Stimulated activated CD4-positive, alpha-beta T cell treated with anti-CD3 and anti-CD28 coated beads, Interleukin-2, amount 100 ng/mL, for 4 hours (primary cell): ENCODE measurements at places on chromosomes 16 and 17.

GRCh38 chr16:84323606-84324005 lies 28.9 kb downstream of the WFDC1 start:
- DNase-seq = no peak

GRCh38 chr16:65124212-65124548 lies 2.3 kb upstream of the CDH11 start:
- DNase-seq = no peak

- DNase-seq = no peak
Observed at GRCh38 chr17:73013301-73013700, 79.2 kb downstream of the SLC39A11 start.

GRCh38 chr17:2893422-2893914 lies 97.2 kb downstream of the RAP1GAP2 start:
- DNase-seq = no peak

GRCh38 chr17:17469358-17469757 lies 7.4 kb upstream of the MED9 start:
- no peak for DNase-seq

DNA sequence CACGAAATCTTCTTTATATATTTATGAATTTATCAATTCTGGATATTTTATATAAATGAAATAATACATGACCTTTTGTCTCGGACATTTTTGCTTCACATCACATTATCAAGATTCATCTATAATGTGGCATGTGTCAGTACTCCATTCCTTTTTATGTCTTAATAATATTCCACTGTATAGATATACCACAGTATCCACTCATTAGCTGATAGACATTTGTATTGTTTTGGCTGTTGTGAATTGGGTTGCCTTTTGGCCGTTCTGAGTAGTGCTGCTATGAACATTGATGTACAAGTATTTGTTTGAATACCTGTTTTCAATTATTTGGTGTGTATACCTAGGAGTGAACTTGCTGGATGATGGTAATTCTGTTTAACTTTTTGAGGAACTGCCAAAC lies 323.8 kb upstream of the CA10 start:
- DNase-seq = no peak

DNA sequence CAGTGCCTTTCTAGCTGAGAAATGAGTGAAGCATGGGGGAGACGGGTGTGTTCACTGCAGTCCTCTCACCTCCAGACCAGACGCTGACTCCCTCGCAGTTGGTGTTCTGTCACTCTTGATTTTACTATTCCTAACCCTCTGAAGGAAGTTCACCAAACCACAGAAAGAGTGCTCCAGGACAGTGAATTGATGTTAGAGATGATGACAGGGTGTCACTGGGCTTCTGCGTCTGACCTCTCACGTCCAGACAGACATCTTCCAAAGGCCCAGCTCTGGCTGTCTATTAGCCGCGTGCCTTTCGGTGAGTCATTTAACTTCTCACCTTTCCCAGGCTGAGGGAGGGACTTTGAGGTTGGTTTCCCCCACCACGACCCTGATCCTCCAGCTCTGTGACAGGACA lies 8.2 kb downstream of the CRAMP1 start:
- DNase-seq = no peak

DNA sequence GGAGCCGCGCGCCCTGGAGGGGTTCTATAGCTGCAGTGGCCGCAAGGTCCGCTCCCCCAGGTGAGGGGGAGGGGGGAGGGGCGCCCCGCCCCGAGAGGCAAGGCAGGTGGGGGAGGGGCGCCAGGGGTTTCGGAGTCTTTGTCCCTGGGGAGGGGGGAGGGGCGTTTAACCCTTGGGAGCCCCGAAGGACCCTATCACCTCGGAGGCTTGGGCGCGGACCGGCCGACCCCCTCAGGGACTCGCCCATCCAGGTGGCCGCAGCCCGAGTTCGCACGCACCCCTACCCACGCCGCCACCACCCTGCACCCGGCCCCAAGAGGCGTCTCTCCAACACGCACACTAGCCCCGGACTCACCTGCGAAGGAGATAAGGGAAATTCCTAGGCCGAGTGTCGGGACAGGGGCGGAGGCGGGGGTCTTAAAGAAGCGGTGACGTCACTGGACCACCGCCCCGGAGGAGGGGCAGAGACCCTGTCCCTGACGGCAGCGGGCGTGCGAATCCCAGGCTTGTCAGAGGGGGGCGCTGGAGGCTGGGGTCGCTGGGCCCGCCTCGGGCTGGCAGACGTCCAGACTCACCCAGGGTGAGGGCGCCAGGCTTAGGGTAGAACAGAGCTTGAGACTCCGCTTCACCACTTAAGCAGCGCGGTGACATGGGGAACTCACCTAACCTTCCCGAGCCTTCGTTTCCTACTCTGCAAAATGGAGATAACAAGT lies at the start of gene CLDN6:
Gene CLDN6, minus strand, starts transcription at position 390 of the 713 bp plus-strand sequence. CDS start 2,162 bp downstream, outside the sequence.
- DNase-seq = no peak

GRCh38 chr16:73143576-73144422 lies 95.9 kb upstream of the ZFHX3 start:
- no peak for DNase-seq

DNA sequence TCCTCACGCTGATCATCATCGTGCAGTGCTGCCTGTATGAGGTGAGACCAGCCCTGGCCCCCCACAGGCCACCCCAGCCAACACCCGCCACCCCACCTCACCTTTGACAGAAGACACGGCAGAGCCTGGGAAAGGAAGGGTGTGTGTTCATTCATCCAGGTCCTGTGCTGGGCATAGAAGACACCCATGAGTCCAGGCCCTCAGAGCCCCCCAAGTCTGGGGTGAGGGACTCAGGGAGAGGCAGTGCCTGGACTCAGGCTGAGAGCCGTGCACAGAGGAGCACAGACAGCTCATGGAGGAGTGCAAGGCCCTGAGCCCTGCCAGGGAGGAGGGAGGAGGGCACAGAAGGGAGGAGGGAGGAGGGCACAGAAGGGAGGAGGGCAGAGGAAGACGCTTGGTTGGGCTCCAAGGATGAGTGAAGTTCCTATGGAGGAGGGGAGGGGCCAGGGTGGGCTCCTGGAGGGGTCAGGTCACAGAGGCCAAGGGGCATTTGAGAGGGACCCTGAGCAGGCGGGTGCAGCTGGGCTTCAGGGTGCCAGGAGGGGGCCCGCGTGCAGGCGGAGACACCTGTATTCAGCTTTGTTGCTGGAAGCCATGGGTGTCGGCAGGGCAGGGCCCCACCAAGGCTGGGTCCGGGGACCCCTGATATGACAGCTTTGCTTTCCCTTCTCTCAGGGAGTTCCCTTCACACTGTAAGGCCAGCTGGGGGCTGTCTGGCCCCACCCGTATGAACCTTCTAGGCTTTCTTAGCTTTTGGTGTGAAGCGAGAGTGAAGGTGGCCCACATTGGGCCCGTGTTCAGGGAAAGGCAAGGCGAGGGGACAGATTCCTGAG lies 11.4 kb downstream of the TAX1BP3 start:
- no peak for DNase-seq

- DNase-seq = no peak
Observed at GRCh38 chr17:53687324-53687723, 135.4 kb upstream of the KIF2B start.

DNA sequence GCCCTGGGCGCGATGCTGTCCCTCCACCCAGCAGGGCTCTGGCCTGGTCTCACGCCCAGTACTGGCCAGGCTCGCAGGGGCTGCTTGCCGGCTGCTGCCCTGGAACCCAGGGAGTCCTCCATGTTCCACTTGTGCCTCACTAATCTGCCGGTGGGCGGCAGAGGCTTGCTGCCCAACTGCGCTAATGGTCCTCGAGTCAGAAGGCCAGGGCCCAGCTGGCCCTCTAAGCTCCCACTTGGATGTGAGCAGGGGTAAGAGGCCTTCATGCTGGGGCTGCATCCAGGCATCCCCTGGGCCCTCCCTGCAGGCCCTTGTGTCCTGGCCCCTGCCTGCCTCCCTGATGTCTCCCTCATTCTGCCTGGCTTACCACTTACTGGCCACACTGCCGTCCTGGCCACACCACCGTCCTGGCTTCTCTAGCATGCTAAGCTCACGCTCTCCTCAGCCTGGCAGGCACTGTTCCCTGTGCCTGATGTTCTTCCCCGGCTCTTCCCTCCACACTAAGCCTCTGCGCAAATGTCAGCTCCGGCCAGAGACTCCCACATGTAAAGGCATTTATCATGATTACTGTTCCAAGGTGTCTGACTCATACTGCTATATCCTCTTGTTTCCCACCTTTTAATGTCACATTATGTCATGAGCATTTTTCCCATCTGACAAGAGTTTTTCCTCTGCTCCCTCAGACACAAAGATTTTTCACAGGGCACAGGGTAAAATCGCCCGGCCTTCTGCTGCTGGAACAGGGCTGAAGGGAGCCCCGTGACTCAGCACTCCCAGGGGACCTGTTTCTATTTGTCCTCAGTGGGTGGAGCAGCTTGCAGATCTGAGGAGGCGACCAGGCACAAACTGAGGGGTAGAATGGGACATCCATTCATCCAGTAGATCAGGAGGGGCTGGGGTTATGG lies 15.9 kb downstream of the B9D1 start:
- DNase-seq = no peak

DNA sequence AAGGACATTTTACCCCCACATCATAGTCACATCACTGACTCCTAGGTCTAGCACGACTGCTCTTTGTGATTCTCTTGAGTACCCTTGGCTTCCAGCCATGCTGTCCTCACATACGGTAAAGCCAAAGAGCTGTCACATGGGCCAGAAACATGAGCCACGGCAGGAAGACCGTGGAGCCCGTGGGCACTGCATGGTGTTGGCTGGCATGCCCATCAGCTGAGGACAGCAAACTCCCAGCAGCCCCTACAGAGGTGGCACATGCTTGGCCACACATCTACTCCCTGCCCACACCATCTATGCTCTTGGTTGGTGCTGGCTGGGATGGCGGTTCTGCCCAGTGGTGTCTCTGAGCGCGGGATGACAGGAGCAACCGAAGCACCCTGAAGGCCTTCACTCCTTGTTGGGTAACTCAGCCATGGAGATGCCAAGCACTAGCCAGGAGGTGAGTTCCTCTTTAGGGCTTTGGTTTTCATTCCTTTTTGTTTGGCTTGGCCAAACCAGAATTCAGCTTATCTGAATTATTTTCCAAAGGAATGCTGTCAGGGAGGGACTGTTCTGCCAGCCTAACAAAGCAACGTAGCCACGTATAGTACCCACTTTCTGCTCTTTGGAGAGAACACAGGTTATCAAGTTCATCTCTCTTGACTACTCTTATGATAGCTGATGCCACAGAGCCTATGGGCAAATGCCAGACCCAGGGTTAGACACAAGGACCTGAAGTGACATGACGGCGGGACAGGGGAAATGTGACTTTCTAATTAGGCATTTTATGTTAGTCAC lies 10.0 kb downstream of the TNFAIP1 start:
- DNase-seq = no peak

GRCh38 chr16:89707695-89708094 lies 6.2 kb upstream of the SPATA2L start:
- no peak for DNase-seq

GRCh38 chr16:62036101-62036801 lies at the start of gene CDH8:
TSS of gene CDH8 (minus strand) at chr16:62036438. CDS start at chr16:62021403, 15,035 bp downstream.
- no peak for DNase-seq

DNA sequence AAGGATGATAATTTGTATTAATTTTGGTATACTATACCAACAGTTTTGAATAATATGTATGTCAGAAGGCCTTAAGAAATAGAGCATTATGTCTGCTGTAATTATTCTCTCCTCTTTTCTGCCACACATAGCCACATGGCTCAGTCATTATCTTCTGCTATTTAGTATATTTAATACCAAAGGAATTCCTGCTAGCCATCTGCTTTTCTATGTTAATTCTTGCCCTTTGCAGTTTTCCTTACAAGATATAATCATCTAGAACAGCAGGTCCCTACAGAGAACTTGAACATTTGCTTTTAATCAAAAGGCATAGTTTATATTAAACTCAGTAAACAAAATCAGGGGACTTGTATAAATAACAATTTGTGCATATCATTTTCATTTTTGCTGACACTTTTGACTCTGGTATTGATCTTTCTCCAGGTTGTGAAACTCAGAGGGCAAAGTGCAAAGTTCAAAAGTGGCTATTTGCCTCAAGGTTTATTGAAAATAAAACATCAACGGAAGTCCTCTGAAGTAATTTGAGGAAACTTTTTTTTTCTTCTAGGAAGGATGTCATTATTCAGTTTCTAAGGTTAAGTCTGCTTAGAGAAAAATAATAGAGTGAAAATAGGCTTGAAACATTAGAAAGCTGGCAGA lies 702.0 kb downstream of the KCNJ2 start:
- DNase-seq = no peak

DNA sequence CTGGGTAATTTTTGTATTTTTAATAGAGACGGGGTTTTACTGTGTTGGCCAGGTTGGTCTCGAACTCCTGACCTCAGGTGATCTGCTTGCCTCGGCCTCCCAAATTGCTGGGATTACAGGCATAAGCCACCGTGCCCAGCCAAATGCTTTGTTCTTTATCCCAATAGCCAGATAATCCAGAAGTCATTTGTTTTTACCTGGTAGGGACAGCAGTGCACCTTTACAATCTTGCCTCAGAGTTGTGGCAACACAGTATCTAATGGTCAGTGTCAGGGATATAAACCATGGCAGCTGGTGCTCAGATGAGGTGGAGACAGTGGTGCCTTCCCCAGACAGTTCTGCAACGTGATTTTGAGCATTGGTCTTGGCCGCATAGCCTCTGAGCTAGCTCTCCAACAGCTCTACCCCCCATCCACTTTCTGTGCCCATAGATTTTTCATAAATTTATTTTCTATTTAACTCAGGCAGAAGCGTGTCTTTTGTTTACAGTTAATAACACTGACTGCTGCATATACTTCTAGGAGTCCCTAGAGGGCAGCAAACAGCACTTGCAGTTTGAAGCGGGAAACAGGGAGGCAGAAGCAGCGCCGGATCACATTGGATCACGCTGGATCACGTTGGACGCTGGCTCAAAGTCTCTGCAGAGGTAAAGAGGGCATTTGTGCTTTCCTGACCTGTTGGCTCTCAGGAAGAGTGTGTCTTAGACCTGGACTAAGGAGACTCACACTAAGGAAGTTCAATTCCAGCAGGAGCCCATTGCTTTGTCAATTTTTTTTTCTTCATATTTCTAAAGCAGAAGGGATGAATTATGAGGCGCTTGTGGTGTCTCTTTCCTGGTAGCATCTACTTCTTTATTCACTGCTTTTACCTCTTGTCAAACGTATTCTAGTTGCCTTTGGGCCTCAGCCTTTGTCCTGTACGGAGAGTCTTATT lies 5.1 kb upstream of the GGT6 start:
- no peak for DNase-seq
